NCI-H748 treated with DMSO at 0.1 percent for 48 hours (cell line): ENCODE measurements at places on chromosomes 6 and 20.

DNA sequence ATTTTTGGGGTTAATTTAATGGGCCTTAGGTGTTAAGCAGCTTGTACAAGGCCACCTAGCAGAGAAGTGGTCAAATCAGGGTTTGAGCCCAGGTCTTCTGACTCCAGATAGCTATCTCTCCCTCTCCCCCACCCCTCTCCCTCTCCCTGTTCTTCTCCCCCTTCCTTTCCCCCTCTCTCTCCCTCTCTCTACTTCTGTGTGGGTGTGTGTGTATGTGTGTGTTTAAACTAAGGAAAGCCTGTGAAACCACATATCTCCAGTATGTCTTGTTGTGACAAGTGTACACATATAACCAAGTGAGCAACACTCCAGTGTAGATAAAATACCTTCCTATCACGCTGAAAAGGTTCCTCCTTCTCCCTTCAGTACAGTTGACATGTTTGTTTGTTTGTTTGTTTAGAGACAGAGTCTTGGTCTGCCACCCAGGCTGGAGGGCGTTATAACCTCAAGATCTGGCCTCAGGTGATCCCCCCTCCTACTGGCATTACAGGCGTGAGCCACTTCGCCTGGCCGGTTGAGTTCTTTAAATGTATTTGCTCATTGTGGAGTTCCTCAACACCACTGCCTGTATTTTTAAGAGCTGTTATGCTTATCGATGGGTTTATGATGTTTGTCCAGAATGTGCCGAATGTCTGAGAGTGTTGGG, 140.4 kb downstream of the JARID2 start:
- DNase-seq: no peak

DNA sequence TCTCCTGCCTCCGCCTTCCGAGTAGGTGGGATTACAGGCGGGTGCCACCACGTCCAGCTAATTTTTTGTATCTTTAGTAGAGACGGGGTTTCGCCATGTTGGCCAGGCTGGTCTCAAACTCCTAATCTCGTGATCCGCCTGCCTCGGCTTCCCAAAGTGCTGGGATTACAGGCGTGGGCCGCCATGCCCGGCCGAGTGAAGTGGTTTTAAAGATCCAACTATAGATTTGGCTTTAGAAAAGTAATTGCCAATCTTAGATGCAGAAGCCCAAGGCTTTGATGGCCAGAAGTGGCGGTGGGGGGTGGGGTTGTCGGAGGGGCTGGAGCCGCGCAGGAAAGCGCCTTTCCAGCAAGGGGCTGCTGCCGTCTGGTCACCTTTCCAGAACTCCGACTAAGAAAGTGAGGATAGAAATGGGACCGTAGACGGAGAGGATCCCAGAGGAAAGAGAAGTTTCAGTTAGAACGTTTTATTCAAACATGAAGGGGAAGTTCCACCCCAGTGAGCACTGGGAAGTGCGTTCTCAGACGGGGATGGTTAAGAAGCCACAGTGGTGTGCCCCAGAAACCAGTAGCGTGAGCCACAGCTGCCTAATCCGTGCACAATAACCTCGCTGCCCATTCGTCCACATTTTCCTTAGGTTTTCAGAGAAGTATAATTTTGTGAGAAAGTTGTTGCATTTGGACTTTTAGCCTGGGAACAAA, 69.7 kb downstream of the DLL1 start:
- DNase-seq: no peak

- no peak for DNase-seq
Observed at GRCh38 chr20:39903806-39904465, 785.1 kb downstream of the MAFB start.

- no peak for DNase-seq
Observed at GRCh38 chr6:73043446-73043845, 181.8 kb downstream of the KHDC1L start.

DNA sequence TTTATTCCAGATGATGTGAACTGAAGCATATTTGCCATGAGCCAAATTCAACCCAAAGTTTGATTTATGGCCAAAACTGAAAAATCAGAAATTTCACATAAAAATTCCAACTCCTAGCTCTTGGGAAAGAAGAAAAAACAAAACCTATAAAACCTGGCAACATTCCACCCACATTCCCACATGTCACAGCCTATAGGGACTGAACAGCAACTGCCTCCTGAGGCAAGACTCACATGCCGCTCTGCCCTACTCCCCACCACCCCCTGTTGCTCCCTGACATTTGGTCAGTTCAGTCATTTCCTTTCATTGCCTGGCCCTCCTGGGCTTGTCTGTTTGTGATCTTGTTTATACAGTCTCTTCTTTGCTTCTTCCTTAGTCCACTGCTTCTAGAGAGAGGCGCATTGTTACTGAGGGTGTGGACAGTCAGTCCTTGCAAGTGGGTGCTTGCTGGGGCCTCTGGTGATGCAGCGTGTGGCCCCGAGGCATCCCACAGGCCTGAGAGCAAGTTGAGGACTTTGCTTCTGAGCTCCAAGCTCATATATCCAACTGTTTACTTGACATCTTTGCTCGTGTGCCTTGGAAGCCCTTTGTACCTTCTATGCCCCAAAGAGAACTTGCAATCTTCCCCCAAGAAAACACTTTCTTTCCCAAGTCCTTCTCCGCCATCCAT, 31.4 kb downstream of the NFATC2 start:
- DNase-seq: no peak

DNA sequence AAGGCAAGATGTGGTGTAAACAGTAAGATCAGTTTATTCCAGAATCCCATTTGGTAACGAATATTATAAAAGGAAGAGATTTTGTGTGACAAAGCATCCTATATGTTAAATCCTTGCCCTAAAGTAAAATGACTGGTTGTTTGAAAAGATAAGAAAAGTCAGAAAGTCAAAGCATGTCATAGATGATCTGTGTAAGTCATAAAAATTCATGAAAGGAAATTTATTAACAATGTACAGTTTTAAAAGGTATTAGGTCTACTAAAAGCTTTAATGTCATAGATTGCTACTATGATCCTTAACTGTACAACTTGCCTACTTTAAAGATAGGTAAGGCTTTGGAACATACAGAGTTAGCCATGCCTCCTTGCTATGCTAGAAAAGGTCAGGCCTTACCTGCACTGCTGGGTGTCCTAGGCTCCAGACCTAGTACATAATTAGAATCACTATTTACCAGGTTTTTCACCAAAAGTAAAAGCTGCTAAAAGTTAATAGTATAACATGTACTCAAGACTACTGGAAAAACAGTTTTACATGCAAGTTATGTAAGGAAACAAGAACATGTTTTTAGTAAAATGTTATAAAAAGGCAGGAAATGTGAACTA, 1090.1 kb upstream of the ADGRB3 start:
- no peak for DNase-seq

- no peak for DNase-seq
Observed at GRCh38 chr6:33297956-33298772, 578 bp downstream of the RGL2 start.

DNA sequence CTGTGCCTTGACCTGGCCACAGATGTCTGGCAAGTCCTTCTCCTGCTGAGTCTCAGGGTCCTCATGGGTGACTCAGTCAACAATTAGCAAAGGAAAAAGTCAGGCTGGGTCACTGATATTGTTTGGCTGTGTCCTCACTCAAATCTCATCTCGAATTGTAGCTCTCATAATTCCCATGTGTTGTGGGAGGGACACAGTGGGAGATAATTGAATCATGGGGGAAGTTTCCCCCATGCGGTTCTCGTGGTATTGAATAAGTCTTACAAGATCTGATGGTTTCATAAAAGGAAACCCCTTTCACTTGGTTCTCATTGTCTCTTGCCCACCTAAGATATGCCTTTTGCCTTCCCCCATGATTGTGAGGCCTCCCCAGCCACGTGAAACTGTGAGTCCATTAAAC, 45.7 kb downstream of the PREX1 start:
- no peak for DNase-seq

GRCh38 chr6:149913540-149914240, 9.2 kb downstream of the RAET1G start:
- no peak for DNase-seq

GRCh38 chr20:13878566-13878965, 93.7 kb downstream of the NDUFAF5 start:
- DNase-seq: no peak

DNA sequence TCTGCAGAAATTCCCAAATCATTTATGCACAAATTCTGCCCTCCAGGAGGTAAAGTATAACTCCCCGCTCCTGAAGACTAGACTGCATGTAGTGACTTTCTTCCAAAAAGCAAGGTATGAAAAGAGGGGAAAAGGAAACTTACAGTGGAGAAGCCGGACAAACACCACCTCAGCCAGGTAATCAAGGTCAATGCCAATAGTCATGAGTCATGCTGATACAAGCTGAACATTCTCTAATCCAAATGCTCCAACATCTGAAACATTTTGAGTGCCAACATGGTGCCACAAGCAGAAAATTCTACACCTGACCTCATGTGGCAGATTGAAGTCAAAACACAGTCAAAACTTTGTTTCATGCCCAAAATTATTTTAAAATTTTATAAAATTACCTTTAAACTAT, 165.6 kb downstream of the FOXA2 start:
- no peak for DNase-seq

DNA sequence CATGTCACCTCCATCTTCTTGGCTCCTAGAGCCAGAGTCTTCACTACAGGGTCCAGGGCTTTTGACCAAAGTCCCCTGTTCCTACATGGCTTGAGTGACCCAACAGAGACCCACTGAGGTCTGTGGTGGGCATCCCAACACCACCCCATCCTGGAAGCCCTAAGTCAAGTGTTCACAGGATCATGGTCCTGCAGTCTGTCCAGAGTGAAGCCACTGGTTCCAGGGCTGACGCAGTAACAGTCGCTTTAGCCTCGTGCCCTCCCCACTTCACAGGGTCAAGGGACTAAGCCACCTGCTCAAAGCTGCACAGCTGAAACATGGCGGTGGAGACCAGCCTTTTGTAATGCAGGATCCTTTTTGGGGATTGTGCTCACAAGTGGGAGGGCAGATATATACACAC, 133.9 kb downstream of the JPH2 start:
- DNase-seq: no peak

DNA sequence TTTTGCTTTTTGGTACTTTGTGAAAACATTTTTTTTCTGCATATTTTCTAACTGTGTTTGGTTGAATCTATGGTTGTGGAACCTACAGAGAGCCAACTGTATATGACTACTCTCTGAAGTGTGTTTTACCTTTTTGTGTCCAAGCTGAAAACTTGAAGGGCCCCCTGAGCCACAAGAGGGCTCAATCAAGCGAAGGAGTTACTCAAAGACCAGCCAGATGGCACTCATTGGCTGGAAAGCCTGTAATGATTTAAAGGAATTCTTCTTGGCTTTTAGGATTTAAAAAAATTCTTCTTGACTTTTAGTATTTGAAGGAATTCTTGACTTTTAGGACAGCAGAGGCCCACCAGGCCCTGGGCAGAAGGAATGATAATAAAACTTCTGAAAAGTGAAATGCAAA, 27.0 kb upstream of the ECI2 start:
- no peak for DNase-seq

DNA sequence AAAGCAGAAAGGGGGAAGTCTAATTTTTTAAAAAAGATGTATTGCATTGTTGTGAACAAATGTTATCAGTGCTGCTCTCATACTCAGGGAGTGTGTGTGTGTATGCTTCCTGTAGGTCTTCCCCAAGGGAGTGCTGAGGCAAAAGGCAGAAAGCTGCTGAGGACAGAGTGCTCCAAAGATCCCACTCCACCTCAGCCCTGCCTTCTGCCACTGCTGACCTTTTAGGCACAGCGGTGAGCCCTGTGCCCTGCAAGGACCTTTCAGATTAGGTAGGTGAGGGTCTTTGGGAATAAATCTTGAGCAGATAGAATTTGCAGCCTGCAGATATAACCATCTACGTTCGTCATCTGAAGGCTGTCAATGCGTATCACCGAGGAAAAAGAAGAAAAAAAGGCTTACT, 756.4 kb upstream of the MMS22L start:
- DNase-seq: no peak

DNA sequence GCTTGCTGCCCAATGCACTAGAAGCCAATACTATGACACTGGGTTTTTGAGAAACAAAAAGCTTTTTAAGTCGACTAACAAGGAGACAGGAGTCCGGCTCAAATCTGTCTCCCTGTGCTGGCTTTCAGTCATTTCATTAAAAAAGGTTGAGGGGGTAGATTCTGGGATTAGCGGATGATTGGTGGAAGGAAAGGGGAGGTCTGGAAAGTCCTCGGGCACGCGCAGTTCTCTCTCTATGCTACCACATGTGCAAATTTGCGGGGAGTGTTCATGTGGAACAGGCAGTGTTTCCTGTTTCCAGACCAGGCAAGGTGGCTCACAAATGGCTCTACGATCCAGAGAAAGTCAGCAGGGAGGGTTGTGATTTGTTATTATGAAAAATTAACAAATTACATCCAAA, 89.1 kb upstream of the TOX2 start:
- no peak for DNase-seq

- DNase-seq: no peak
Observed at GRCh38 chr6:46821458-46821881, 28.3 kb downstream of the MEP1A start.

GRCh38 chr20:3390759-3391425, 16.6 kb downstream of the DNAAF9 start:
- DNase-seq: no peak

- DNase-seq: no peak
Observed at GRCh38 chr6:106730718-106731117, 101.3 kb downstream of the QRSL1 start.

- peak; percentile 83 for DNase-seq
Observed at GRCh38 chr6:43687437-43688347, at the start of gene MRPS18A. MRPS18A (minus strand) TSS chr6:43687791; CDS start chr6:43687779, 12 bp downstream.

DNA sequence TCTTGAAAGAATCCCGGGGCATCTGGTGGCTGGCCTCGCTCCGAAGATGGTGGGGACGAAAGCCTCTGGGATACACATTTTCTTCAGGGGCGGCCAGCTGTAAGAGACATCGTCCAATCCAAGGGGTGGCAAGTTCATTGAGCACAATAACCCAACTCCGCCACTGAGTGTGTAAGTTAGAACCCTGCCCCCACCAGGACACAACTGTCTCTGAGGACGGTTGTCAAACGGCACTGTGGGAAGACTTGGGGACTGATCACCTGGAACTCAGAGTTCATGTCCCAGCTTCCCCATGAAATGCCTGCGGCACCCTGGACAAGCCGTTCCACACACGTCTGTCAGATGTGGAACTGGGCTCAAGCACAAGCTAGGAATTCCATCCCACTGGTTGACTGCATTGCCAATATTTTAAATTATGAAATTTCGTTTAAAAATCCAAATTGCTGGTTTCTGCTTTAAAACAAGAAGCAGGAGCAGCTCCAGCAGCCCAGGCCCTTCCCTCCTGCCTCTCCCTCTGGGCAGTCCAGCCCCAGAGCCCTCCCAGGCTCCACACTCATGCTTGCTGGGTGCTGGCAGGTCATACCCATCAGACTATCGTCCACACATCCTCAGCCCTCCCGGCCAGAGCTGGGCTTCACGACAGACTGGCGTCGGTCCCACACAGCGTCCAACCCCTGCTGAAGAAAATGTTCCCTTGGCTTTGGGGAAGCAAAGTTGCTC, 80.9 kb upstream of the AFDN start:
- DNase-seq: no peak

- no peak for DNase-seq
Observed at GRCh38 chr6:5582762-5583161, 321.4 kb downstream of the FARS2 start.
